ENCODE measurements at places on chromosomes 1 and 21.

GRCh38 chr1:189357317-189357716 is 1120.3 kb downstream of the BRINP3 start:
- DNase-seq = no peak

DNA sequence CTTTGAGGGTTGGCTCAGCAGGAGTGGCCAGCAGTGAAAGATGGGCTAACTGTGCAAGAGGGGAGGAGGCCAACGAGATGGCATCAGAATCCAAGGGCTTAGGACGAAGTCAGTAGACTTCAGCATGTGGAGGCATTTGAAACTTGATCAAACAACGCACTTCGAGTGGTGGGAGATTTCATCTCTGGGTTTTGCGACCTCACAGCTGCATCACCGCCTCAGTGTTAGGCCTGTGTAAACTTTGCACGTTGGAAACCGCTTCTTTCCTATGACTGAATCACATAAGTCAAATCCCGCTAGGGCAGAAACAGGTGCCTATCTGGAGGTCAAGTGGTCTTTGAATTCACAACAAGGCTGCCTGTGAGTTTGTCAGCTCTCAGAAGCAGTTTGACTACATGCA is 17.8 kb downstream of the TFF3 start:
- no peak for DNase-seq

DNA sequence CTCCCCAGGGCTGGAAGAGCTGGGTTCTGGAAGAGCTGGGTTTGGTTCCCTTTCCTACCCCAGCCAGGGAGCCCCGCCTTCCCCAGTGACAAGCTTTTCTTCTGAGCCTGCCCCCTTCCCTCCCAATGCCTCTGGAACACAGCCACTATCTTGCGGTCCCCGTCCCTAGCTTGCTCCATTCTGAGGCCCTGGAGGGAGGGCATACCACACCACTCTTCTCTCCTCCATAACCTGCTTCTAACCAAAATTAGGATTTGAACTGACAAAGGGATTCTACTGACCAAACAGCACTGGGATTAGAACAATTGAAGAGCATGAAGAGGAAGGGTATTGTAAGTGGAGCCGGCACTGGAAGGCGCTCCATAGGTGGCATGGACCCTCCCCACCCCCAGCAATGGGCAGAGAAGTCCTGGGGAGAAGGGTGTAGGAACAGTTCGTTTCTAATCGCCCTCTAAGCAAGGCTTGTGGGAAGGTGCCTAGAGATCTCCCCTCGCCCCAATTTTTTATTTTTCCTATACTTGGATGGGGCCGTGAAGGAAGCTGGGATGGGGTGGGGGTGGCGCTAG is 690 bp downstream of the C1orf216 start:
- no peak for DNase-seq

DNA sequence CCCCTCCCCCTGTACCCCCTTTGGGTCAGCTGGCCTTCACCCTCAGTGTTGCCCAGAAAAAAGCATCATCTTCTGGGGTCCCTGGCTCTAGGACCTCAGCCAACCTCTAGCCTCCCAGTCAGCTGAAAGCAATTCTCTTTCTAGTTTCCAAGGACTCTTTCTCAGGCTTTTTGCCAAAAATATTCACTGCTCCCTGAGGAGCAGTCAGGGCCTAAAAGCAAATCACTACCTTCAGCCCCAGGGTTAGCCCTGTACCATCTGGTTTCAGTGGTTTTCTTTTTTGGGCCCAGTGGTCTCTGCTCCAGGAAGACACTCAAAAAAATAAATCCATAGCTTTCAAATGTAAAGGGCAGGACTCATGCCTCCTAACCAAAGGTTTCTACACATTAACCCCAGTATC is 3.1 kb upstream of the LMOD1 start:
- DNase-seq = no peak

DNA sequence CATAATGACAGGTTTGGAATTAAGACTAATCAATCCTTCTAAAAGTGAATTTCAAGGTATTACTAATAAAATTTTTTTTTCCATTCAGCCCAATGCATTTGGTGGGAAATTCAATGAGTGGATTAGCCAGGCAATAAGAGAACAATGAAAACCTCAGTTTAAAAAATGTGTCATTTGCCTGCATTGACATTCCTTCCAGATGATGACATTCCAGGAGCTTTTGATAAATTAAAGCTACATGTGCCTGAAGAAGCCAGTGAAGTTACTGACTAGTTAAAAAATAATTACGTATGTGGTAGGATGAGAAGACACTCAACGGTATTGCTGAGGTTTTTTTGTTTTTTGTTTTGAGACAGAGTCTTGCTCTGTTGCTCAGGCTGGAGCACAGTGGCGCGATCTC is 37.9 kb upstream of the RC3H1 start:
- DNase-seq = no peak

DNA sequence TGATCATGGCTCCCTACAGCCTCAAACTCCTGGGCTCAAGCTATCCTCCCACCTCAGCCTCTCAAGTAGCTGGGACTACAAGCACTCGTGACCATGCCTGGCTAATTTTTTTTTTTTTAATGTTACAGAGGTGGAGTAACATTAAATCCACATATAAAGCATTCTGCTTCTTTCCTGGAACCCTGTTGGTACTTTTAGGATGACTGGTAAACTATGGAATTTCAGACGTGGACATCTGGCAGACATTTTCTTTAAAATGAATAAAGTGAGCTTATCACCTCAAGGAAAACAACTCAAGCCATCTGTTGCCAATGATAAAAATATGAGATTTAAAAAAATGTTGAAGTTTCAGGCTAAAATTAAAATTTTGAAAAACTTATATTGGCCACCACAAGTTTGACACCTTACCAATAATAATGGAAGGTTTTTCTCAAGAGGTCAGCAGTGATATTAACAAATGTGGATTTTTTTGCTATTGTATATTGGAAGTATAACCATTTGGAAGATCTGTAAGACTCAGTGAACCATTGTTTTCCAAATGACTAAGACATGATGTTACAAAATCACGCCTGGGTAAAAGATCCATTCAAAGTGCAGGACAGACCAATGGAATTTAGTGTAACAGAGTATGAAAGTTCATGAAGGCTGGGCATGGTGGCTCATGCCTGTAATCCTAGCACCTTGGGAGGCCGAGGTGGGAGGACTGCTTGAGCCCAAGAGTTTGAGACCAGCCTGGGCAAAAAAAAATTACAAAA is 52.7 kb upstream of the EIF4G3 start:
- no peak for DNase-seq

DNA sequence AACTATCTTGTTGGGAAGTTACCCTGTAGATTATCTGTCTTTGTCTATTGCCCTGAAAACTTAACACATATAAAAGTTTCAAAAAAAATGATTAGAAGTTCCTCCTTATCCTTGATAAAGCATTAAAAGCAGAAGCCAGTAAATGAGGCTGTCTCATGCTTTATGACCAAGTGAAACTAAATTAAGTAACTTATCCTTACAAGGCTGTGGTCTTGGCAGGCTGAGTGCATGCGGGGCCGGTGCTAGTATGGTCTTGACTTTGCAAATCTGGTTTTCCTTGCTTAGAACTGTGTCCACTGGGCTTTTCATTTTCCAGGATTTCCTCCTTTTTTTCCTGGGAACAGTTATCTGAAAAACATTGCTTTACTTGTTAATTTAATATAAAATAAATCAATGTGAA is 43.1 kb downstream of the PCNX2 start:
- DNase-seq = no peak

- DNase-seq = no peak
Measured at GRCh38 chr1:64983110-64983509, 16.8 kb upstream of the JAK1 start.

DNA sequence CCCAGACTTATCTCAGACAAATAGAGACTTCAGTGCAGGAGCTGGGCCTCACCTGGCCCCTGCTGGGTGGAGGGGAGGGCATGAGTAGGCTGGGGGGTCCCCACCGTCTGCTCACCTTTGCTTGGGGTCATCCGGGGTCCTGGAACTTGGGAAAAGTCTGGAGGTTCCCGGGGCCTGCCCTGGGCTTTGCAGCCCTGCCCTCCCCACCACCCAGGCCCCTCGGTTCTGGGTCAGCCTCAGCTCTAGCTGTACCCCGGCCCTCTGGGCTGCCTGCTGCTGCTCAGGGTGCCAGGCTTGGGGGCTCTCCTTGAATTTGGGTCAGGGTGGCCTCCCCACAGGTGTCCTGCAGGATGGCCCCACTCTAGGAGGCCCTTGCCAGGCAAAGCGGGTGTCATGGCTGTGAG is 2.4 kb upstream of the TMEM52 start:
- no peak for DNase-seq

GRCh38 chr21:34797201-34797525 is 128.4 kb downstream of the CLIC6 start:
- DNase-seq = no peak

DNA sequence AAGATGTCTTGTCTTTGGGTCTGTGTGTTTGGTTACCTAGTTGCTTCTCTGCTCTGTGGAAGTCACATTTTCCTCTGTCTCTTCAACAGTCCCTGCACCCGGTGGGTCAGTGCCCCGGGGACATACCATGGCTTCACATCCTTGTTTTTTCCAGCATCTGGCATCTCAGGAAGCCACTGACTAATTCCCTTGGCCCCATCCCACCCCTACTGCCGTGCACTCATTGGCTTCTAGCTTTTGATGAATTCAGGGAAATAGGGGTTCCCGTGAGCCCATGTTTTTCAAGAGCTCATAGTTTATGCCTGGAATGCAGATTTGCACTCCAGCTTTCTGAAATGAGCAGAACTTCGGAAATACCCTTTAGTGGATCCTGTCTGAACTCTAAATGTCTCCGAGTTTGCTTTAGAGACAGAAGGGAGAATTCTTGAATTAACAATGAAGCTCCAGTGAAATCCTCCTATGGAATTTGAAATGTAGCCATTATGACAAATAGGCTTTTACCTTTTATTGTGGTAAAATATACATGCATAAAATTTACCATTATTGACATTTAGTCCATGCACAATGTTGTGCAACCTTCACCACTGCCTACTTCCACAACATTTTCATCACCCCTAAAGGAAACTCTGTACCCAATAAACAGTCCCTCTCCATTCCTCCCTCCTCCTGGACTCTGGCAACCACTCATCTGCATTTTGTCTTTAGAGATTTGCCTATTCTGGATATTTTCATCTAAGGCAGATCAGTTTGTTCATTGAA is 67.5 kb downstream of the CLIC6 start:
- no peak for DNase-seq

DNA sequence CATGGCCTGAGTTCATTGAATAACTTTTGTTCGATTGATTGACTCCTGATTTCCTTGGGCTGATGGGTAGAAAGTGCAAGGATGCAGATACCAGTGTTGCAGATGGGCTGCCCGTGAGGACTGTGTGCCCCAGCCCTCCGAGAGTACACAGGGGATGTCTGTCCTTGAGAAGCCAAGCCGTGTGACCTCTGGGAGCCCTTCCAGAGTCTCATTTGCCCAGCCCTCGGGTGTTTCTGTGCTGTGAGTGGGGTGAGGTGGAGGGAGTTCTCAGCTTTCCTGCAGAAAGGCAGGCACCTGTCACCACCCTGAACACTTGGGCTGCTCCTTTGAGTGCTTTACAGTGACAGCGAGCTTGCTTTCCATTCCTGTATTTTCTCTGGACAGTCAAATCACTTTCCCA is 96.4 kb upstream of the CACNA1E start:
- no peak for DNase-seq

DNA sequence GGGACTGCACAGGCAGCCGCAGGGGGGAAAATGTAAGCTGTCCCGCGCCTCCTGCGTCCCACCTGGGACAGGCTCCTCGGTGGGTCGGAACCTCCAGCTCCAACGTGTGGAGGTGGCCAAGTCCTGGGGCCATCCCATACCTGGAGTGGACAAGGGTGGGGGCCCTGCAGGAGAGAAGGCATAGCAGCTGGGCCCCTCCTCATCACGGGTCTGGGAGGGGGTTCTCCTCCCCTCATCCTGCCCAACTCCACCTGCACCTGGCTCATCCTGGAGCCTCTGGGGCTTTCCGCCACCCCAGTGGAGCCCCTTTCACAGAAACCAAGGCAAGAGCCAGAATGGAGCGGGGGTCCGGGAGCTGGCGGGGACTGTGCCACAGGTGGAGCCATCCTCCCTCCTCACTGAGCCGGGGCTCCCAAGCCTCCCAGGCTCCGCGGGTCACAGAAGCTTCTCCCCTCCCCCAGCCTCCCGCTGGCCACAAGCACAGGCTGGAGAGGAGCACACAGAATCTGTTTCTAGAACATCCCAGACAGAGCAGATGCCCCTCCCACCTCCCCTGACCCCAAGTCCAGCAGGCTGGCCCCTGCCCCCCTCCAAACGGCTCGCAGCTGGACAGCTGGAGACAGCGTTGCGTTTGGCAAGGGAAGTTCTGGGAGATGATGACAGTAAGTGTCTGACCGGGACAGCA is 65.8 kb downstream of the MEGF6 start:
- DNase-seq = no peak

DNA sequence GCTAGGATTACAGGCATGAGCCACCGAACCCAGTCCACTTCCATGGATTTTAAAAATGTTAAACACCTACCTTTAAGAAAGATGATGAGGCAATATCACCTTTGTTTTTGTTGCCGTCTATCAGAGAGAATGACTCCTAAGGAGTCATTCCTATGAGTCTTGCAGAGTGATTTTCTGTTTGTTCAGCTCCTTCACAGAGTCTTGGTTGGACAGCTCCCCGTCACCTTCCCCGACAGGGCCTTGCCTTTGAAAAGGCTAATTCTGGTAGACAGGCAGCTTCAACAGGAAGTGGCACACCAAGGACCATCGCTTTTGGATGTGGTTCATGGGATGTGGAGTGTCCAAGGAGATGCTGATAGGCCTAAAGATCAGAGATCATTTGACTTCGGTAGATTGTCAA is 17.5 kb downstream of the ZBTB18 start:
- no peak for DNase-seq

DNA sequence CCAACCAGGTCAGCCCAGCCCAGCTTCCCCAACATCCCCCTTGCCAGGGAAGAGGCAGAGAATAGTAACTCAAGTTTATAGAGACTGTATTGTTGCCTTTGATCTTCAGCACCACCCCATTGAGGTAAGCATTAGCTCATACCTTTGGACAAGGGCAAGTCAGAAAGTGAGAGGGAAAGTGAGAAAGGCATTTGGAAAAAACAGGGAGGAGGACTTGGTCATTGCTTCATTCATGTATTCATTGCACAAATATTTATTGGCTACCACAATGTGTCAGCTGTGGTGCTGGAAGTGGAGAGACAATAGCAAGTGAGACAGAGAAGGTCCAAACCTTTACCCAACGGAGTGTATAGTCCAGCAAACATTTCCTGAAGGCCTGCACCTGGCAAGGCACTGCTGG is 561.2 kb downstream of the KIF26B start:
- no peak for DNase-seq

DNA sequence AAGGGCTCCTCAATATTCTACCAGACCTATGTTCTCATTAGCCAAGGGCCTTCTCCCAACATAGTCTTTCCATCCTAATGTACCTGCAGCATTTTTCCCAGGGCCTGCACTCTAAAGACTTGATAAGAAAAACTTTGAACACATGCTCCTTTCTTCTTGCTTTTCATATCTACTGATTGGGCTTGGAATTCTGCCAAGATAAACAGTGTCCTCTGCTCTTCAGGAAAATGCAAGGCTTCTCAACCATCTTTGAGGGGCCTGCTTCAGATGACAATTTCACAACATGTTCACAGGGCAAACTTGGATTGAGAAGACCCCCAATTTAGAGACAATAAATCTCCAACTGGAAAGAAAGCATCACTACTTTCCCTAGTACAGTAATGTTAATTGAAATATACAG is 25.8 kb upstream of the PPT1 start:
- no peak for DNase-seq

- no peak for DNase-seq
Measured at GRCh38 chr1:31924839-31925238, 13.3 kb downstream of the PTP4A2 start.

- DNase-seq = no peak
Measured at GRCh38 chr1:7388488-7389185, 382.5 kb upstream of the VAMP3 start.

All from stimulated activated CD4-positive, alpha-beta T cell treated with anti-CD3 and anti-CD28 coated beads, Interleukin-1b, Interleukin-23, amount 100 ng/mL, for 1 hour (primary cell).